GM18507 (cell line): ENCODE measurements at places on chromosomes 1 and 21.

DNA sequence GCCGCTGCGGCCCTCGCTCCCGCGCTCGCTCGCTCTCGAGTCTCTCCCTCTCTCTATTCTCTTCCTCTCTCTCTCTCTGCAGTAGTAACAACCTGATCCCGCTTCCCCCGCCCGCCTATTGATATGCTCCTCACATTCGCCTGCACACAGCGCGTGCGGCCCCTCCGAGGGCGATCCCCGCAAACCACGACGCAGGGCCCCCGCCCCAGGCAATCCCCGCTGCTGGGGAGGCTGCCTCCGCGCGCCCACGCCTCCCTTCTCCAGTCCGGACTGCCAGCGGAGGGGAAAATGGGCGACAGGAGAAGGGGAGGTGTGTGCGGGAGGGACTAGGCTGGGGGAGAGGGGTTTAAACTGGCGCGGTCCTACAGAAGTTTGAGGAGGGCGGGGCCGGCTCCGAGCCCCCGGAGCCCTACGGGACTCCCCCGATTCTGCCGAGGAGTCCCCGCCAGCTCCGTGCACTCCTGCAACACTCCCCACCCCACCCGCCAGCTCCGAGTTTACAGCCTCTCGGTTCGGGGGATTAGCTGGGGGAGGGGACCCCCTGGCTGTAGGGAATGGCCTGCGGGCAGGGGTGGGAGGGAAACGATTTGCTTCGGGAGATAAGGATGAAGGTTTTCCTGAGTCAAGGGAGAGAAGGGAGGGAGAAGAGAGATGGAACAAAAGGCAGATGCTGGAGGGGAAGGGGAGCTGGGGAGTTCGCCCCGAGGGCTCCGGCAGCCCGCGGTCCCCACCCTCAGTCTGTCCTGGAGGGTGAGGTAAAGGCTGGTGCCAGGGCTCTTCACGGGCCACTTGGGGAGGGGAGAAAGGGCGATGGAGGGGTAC lies 66.6 kb downstream of the SYT2 start:
- DNase-seq: no peak

DNA sequence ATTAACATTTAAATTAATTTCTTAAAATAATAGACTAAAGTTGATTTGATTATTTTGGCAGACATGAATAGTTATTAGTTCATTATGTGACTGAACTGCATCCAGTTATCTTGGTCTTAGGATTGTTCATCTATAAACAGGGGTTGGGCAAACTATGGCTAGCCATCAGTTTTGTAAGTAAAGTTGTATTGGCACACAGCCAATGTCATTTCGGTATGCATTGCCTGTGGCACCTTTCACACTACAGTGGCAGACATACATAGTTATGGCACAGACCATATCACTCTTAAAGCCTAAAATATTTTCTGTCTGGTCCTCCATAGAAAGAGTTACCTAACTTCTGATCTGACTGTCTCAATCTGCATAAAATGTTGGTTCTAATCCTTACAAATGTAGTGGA lies 27.2 kb downstream of the ADGRL2 start:
- DNase-seq: no peak

DNA sequence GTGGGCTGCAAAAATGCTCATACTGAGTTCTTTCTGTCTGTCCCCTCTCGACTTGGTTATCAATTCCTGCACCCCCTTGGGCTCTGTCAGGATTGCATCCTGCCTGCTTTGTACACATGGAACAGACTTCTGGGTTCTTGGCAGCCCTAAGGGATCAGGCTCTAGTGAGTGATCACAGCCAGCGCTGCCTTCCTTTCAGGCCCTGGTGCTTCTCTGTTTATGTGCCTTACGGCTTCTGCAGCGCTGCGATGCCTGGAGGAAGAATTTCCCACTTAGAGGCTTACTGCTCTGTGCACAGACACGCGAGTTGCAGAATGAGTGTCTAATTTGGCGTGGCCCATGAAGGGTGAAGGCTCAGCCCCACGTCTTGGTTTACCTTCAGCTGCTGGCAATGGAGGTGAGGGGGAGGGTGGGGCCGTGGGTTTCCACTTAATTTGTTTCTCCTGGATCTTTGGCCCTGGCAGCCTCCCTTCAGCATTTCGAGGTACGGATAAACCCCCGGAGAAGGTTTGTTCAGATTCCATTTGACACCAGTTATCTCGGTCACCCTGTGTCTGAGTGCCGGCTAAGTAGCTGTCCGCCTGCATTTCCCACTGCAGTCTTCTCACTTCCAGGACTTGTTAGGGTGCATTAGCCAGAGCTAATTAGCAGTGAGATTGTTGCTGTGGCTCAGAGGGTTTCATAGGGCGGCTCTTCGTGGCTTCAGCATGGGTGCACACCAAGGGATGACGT lies 227.3 kb downstream of the DYRK1A start:
- DNase-seq: no peak

- no peak for DNase-seq
These were observed 167.2 kb upstream of the KLHDC7A start for GRCh38 chr1:18313523-18313922.

GRCh38 chr1:27116232-27116631 lies 38.7 kb downstream of the SLC9A1 start:
- no peak for DNase-seq

DNA sequence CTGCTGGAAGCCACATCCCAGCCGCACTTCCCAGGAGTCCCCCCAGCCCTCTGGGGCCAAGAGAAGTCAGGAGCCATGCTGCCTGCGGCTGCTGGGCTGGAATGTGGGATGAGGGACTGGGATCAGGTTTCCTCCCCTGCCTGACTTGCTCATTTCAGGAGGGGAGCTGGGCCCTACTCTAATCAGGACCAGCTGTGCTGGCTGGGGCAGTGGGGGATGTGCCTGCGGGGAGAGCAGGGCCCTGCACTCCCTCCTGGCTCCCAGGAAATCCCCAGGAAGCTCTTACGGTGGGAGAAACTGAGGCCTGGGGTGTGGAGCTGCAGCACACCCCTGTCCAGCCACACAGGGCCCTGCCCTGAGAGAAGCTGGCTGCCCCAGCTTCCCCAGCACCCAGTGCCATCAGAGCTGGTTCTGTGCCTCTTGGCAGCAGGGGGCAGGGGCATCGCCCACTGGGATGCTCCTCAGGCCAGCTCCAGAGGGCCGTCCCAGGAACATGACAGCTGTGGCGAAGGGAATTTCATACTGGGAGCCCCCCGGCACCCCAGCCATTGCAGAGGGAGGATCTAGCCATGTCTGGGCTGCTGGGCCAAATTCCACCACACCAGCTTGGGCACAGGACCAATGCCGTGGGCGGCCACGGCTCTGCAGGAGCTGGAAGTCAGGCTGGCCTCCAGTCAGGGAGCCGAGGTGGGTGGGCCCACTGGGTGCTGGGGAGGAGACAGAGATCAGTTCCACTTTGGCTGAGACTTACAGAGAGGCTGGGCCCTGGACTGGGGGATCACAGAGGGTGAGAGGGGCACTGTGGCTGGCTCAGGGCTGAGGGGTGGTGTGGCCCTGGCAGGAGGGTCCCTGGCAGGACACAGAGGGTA lies 21.3 kb upstream of the PRSS38 start:
- DNase-seq: no peak

DNA sequence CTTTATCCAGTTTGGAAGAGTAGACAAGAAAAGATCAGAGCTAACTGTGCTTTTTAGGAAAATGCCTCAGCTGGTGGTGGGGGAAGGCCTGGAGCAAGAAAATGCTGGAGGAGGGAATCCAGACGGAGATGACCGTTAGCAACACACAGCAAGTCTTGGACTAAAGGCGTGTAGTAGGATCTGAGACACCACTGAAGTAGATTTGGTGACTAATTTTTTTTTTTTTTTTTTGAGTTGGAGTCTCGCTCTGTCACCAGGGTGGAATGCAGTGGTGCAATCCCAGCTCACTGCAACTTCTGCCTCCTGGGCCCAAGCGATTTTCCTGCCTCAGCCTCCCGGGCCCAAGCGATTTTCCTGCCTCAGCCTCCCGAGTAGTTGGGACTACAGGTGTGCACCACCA lies 41.2 kb downstream of the LPAR3 start:
- no peak for DNase-seq

DNA sequence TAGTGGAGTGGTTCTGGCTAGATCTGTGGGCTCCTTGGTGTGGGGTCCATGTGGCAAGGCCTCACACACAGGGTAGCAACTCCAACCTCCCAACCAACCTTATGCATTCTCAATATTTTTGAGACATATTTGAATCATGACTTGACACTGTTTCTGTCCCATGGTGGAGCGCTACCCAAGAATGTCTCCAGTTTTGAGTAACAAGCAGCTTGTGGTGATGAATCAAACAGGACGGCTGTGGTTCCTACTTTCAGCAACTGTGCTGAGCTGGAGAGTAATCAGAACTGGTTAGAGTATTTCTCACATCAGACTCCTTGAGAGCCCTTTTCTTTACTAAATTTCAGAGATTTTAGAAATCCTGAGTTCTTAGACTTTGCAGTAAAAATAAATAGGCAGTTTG lies 3.1 kb downstream of the LCE3D start:
- DNase-seq: no peak

DNA sequence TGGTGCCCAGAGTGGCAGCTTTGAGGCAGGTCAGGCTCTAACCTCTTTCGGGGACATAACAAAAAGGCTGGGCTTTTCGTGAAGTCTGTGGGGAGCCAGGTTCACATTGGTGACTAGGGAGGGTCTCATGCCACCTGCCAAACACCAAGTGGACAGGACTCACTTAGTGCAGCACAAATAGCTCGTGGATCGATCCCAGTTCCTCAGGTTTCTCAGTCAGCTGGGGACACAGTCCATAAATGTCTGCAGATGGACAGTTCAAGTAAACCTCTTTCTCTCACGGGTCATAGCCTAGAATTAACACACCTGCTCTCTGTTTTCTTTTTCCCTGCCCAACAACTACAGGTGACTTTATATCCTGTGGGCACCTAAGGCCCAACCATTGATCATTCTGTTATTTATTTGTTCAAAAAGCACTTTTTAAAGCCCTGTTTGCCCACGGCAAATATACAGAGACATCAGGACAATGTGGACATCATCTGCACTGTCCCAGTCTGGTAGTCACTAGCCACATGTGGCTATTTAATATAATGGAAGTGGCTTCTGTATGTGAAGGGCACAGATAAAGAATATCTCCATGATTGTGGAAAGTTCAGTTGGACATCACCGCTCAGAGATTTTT lies 53.5 kb downstream of the CAPN2 start:
- no peak for DNase-seq

DNA sequence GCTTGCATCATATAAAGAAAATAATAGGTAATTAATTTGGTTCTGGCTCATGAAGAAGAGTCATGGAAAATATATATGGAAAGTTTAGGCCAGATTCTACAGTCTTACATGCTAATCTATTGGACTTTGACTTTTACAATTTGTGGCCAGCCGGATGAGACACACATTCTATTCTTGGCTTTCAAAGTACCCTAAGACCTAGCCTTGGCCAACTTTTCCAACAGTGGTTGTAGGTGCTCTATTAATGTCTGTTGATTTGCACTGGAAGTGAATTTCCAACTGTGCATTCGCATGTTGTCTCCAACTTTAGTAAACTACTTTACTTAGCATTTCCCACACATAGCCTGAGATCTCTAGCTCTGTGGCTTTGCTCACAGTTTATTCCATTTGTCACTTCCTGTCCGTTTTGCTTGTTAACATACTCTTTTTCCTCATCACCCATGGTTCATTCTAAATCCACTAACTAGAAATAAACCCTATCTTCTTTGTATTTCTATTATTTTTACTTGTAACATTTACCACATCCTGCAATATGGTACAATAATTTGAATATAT lies 644.0 kb downstream of the PTPRC start:
- DNase-seq: no peak

DNA sequence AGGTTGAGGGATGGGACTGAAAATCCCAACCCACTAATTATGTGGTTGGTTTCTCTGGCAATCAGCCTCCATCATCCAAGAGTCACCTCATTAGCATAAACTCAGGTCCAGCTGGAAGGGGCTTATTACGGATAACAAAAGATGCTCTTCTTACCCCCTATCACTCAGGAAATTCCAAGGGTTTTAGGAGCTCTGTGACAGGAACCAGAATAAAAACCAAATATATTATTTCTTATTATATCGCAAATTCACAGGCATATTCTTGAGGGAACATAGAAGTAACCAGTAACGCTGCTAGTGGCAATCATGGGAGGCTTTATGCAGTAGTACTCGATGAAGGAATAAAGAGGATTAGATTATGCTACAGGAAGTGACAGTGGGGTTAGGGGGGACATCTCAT lies 59.7 kb downstream of the ATF6 start:
- DNase-seq: no peak

- DNase-seq: no peak
These were observed 226.6 kb downstream of the KCNH1 start for GRCh38 chr1:210907251-210907805.

GRCh38 chr1:161378014-161378413 lies 10.3 kb upstream of the CFAP126 start:
- no peak for DNase-seq

- no peak for DNase-seq
These were observed 20.6 kb upstream of the PROK1 start for GRCh38 chr1:110430366-110430765.

DNA sequence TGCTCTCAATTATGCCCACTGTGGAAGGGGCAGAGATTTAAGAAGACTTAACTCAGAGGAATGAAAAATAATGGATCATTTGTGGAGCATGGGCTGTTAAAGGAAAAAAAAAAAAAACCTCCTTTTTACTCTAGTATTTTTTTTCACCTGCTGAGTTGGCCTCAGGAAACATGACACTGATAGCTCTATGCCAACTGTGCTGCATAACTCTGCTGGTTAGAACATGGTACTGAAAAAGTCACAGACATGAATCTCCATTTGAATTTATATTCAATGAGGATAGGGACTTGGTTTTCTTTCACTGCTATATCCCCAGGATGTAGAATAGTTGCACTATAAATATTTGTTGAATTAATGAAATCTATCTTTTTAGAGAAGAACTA lies 86.1 kb upstream of the KIAA0040 start:
- DNase-seq: no peak
